ENCODE measurements at places on chromosomes 2 and 18.

DNA sequence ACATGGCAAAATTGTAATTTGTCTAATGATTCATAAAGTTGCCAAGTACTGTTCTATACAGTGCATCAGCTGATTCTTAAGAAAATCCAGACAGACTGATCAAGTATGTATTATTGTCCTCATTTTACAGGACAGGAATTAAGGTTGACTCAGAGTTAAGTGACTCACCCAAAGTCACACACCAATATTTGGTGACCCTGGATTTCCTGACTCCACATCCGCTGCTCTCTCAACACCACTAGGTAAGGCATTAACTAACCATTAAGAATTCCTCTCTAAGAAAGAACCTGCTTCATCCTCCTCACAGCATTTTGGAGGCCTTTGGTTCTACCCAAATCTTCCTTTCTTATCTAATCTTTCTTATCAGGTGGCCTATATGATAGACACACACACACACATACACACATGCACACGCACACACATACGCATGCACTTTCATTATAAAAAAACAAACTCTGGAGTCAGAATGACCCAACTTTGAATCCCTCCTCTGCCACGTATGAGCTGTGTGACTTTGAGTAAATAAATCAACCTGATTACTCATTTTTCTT is 150.8 kb downstream of the ANKRD44 start:
- DNase-seq = no peak

GRCh38 chr2:42156721-42157120 is 12.4 kb upstream of the EML4 start:
- no peak for DNase-seq

DNA sequence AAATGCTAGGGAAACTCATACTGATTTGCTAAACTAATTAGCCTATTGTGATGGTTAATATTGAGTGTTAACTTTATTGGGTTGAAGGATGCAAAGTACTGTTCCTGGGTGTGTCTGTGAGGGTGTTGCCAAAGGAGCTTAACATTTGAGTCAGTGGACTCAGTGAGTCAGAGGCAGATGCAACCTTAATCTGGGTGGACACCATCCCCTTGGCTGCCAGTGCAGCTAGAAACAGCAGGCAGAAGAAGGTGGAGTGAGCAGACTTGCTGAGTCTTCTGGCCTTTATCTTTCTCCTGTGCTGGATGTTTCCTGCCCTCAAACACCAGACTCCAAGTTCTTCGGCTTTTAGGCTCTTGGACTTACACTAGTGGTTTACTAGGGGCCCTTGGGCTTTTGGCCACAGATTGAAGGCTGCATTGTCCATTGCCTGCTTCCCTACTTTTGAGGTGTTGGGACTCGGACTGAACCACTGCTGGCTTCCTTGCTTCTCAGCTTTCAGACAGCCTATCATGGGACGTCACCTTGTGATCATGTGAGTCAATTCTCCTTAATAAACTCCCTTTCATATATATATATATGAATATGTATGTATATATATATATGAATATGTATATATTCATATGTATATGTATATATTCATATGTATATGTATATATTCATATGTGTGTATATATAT is 69.7 kb downstream of the RPRM start:
- DNase-seq = no peak

GRCh38 chr2:122180972-122181371 is 425.5 kb downstream of the TSN start:
- DNase-seq = no peak

DNA sequence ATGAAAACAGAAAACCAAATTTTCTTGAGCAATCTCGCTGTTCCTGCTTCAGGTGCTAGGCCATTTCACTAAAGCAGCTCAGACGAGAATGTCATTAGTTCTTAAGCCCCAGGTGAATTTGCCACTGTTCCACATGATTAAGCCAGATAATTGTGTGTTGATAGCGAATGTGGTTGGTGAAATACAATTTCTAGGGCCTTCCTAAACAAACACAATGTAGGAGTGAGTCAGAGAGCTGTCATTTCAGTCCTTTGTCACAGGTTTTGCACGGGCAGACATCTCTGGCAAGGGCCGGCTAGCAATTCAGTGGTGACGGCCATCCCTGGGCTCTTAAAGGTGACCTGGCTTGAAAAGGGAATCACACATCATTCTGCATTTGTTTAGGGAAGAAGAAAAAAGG is 170.7 kb downstream of the TMEM182 start:
- no peak for DNase-seq

DNA sequence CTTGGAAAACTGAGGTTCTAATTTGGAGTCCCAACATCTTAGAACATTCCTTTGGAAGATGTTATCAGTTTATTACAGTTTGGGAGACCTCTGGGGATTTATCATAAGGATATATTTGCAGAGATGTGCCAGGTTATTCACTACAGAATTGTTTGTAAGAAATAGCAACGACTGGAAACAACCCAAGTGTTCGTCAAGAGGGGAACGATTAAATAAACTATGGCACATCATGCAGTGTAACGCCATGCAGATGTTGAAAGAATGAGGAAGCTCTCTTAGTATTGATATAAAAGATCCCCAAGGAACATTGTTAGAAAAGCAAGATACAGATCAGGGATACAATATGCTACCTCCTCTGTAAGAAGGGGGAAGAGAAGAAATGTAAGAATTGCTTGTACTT is 210.6 kb downstream of the TMEM247 start:
- no peak for DNase-seq

DNA sequence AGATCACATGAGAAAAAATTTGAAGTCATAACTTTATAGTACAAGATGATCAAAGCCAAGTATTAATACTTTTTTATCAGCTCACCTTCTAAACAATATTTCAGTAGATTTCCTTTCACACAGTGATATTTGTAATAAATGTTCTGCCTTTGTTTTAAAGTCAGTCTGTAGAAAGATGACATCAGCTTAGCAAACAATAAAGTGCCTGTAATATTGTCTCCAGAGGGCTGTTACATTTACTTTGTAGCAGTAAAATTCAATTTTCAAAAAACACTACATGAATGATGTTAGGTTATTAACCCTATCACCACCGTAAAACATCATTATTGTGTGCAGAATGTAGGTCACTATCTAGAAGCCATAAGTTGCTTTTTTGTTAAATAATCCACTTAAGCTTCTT is 49.6 kb downstream of the ZEB2 start:
- DNase-seq = no peak

GRCh38 chr18:26503382-26503781 is 45.0 kb downstream of the KCTD1 start:
- DNase-seq = no peak

- no peak for DNase-seq
Observed at GRCh38 chr2:129758784-129759471, 220.5 kb upstream of the RAB6C start.

GRCh38 chr2:118133916-118134315 is 45.6 kb downstream of the INSIG2 start:
- no peak for DNase-seq

DNA sequence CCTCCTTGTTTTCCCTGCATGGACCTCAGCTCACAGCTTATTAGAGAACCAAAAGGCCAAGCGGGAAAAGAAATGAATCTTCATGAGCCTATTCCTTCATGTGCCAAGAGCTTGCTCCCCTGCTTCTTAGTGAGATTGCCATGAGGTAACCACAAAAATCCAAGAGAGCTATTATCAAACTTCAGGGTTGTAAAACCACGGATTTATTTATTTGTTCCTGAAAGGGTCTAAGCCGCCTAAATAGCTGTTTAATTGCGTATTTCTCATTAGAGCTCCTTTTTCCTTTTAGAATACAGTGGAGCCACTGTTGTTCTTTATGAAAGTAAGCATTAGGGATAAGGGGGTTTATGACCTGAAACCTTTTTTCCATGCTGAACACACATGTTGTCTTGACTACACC is 58.0 kb downstream of the SRD5A2 start:
- no peak for DNase-seq

DNA sequence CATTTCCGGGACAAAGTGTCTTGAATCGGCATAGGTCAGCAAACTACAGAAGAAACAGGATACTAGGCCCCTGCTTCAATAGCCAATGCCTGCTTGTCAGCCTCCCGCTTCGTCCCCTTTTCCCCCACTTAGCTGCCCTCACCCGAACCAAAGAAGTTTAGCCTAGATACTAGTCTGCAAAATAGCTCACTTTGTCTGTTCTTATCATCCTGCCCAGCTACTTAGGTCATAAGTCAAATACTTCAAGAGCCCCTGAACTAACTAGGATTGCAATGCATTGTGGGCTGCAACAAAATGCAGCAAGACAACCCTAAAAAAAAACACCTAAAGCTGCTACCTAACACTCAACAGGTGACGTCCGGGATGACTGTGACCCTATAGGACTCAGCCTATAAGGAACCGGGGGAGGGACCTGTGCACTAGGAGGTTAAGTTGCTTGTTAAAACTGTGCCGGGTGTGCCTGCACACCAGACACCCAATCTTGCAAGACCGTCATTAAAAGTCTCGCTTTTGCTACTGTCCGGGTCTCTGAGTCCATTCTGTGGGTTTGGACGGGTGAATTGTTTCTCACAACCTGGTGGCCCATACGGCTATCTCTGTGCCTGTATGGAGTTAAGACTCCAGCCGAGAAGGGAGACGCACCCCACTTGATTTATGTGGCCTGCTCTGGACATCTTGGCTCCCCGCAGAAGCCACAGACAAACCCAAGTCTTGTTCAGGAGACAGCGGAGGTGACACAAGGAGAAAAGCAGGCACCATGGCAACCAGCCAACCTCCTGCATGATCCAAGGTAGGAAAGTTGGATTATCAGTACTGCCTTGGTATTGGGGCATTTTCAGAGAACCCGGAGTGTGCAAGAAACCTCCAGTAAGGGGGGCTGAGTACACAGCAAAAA is 105.9 kb downstream of the HIBCH start:
- no peak for DNase-seq
